MCF 10A (cell line): ENCODE measurements at places on chromosomes 3 and 15. TPM values are rescaled to one million over a fixed set of nuclear protein-coding genes. Genes with fewer than 3 reads are reported as not detected.

GRCh38 chr3:165555785-165556184, 281.4 kb downstream of the BCHE start:
- H3K27me3 ChIP-seq: no peaks in the 10 kb centered on the region
- no peak overlapping the region for H3K4me3 ChIP-seq
- no peaks in the 10 kb centered on the region for H3K36me3 ChIP-seq

PCSK6 gene
- 29.8 and 30.8 TPM in 2 replicates for total RNA-seq

DNA sequence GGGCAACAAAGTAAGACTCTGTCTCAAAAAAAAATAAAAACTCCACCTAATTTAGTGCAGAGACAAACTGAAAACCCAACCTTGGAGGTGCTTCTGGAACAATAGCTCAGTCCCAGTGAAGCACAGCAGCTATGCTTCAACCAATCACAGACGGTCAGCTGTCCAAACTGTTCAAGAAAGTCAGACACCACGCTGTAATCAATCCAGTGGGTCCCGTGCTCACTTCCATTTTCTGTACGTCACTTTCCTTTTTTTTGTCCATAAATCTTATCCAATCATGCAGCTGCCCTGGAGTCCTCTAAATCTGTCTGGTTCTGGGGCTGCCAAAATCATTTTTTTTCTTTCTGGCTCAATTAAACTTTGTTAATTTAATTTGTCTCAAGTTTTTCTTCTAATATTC, 93.6 kb upstream of the FAM174B start:
- H3K27ac ChIP-seq: no peak overlapping the region
- DNase-seq: no peak
- no peaks in the 10 kb centered on the region for H3K27me3 ChIP-seq
- H3K4me1 ChIP-seq: no peaks in the 10 kb centered on the region

FOXB1 gene
- not detected in 2 replicates for total RNA-seq

DNA sequence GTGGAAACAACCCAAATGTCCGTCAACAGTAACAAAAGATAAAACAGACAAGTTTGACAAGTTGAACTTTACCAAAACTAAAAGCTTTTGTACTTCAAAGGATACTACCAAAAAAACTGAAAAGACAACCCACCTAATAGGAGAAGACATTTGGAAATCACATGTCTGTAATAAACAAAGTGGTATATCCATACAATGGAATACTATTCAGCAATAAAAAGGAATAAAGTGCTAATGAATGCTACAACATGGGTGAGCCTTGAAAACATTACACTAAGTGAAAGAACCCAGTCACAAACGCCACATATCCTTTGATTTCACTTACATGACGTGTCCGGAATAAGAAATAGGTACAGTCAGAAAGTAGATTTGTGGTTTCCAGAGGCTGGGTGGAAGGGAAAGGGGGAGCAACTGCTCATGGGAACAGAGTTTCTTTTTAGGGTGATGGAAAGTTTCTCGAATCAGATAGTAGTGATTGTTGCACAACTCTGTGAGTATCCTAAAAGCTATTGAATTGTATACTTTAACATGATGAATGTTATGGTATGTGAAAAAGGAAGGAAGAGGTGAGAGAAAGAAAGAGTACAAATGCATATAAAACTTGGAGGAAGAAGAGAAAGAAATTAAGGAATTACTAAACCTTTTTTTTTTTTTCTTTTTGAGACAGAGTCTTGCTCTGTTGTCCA, 72.7 kb upstream of the ABHD2 start:
- no peak for DNase-seq
- H3K27ac ChIP-seq: no peak overlapping the region
- H3K36me3 ChIP-seq: peaks cover 4% of the 10 kb centered on the region
- peaks cover 22% of the 10 kb centered on the region for H3K4me1 ChIP-seq
- no peak overlapping the region for H3K4me3 ChIP-seq

- H3K4me3 ChIP-seq: no peak overlapping the region
- H3K27ac ChIP-seq: no peak overlapping the region
- DNase-seq: no peak
- no peaks in the 10 kb centered on the region for H3K36me3 ChIP-seq
- peaks cover 15% of the 10 kb centered on the region for H3K4me1 ChIP-seq
These were observed 519.0 kb upstream of the PROK2 start for GRCh38 chr3:72303926-72304325.

GRCh38 chr15:31255176-31255510, 71.5 kb upstream of the KLF13 start:
- peaks cover 7% of the 10 kb centered on the region for H3K36me3 ChIP-seq
- peak overlapping the region; percentile 74 for H3K27ac ChIP-seq
- no peak overlapping the region for H3K4me3 ChIP-seq
- peaks cover 12% of the 10 kb centered on the region for H3K4me1 ChIP-seq
- no peak for DNase-seq
- no peaks in the 10 kb centered on the region for H3K27me3 ChIP-seq
